Activated T-helper 17 cell treated with anti-CD3 and anti-CD28 coated beads, Interleukin-2, amount 50 U/mL, for 72 hours (primary cell): ENCODE measurements at places on chromosomes 7 and 10. TPM values are rescaled to one million over a fixed set of nuclear protein-coding genes. Genes with fewer than 3 reads are reported as not detected.

PKD2L1 gene
- 0.30 TPM for total RNA-seq

ZNF107 gene
- 16.0 TPM for total RNA-seq

CALHM3 gene
- total RNA-seq = not detected

KLHDC10 gene
- 16.2 TPM for total RNA-seq

RSPH10B2 gene
- total RNA-seq = 0.95 TPM

PIP gene
- total RNA-seq = not detected

OR2A12 gene
- total RNA-seq = not detected

RNF133 gene
- total RNA-seq = not detected

TLL2 gene
- not detected for total RNA-seq

GPR85 gene
- not detected for total RNA-seq

IFIT2 gene
- 3.2 TPM for total RNA-seq

SLC37A3 gene
- total RNA-seq = 41.8 TPM

ARHGEF5 gene
- 17.6 TPM for total RNA-seq

CCT6A gene
- total RNA-seq = 232 TPM

PDAP1 gene
- 129 TPM for total RNA-seq

HOXA11 gene
- not detected for total RNA-seq

VENTX gene
- total RNA-seq = not detected

NAT16 gene
- total RNA-seq = not detected

KCP gene
- total RNA-seq = 1.0 TPM

OR9A2 gene
- total RNA-seq = 0.24 TPM

FKBP6 gene
- not detected for total RNA-seq

CYP17A1 gene
- not detected for total RNA-seq

THSD7A gene
- total RNA-seq = 0.02 TPM

SNX10 gene
- 30.8 TPM for total RNA-seq

BCL7B gene
- total RNA-seq = 76.7 TPM

CDHR1 gene
- 0.11 TPM for total RNA-seq

UCN3 gene
- total RNA-seq = not detected

IDE gene
- 13.4 TPM for total RNA-seq

RBM20 gene
- 0.16 TPM for total RNA-seq

HOXA3 gene
- total RNA-seq = not detected

CISD1 gene
- total RNA-seq = 39.9 TPM

GRK5 gene
- total RNA-seq = 28.2 TPM

ARHGAP21 gene
- 30.5 TPM for total RNA-seq

ANKRD22 gene
- 5.9 TPM for total RNA-seq

MKX gene
- not detected for total RNA-seq

KIAA1217 gene
- 2.6 TPM for total RNA-seq

GNAT3 gene
- not detected for total RNA-seq
